NCI-H524 (cell line): ENCODE measurements at places on chromosomes 13 and 19.

GRCh38 chr19:48445256-48445605 is 552 bp upstream of the GRWD1 start:
- DNase-seq, result peak; percentile 79

- no peak for DNase-seq
Measured at GRCh38 chr13:26382366-26382765, 128.4 kb downstream of the CDK8 start.

- no peak for DNase-seq
Measured at GRCh38 chr13:26019251-26019650, 32.6 kb downstream of the SHISA2 start.

DNA sequence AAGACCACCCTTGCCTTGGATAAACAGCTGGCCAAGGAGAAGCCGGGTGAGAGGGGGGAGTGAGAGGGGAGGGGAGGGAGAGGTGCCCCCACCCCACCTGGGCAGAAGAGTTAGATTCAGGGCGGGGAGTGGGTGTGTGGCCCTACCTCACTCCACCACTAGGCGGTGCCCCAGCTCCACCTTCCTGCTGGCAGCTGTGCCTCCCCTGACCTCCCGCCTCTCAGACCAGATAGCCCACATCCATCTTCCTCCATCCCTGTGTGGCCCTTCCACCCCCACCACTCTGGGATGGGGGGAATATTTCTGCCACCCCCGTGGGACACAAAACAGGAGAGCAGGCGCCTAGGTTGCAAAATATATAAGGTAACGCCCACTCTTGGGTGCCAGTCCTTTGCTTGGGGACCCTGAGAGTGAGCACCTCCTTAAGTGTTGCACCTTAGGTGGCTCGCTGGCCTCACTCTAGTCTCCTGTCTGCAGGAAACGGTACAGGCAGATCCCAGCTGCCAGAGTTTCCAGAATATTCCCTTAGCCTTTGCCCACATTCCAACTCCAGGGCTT is 13.8 kb upstream of the EHD2 start:
- peak; percentile 51 for DNase-seq

DNA sequence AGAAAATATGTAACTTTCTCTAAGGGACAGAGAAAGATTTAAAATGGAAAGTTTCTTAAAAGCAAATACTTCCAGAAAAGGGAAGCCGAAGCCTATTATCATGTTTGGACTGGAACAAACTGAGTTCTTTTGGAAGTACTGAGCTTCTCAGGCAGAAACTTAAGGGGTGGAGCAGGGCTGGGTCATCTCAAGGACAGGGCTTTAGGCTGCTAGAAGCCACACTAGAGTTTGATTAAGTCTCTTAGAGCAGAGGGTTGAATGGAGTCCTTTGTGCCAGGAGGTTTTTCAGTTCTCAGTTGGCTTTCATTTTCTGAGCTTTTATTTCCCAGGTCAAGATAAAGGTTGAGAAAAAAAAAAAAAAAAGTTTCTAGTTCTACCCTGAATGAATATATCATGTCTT is 432.7 kb downstream of the SLITRK5 start:
- no peak for DNase-seq

- no peak for DNase-seq
Measured at GRCh38 chr19:37928527-37929286, 21.7 kb downstream of the SIPA1L3 start.
